Epithelial cell of proximal tubule (primary cell): ENCODE measurements at places on chromosomes 16 and 17. TPM values are rescaled to one million over a fixed set of nuclear protein-coding genes. Genes with fewer than 3 reads are reported as not detected.

Gene PSME3IP1
- total RNA-seq, result 79.4 and 105 TPM in 2 replicates

Gene NDE1
- total RNA-seq, result 45.3 and 47.7 TPM in 2 replicates

Gene PCGF2
- 6.1 and 7.6 TPM in 2 replicates for total RNA-seq

Gene MFAP4
- not detected in 2 replicates for total RNA-seq

Gene PRR35
- not detected in 2 replicates for total RNA-seq

Gene TP53TG3F
- total RNA-seq, result not detected in 2 replicates

Gene HS3ST3A1
- total RNA-seq, result 5.8 and 17.3 TPM in 2 replicates

Gene CCDC137
- total RNA-seq, result 32.7 and 33.2 TPM in 2 replicates

Gene CEP95
- 11.6 and 21.4 TPM in 2 replicates for total RNA-seq

Gene PTX4
- total RNA-seq, result not detected in 2 replicates

Gene TP53TG3C
- not detected in 2 replicates for total RNA-seq

Gene CD300E
- total RNA-seq, result not detected in 2 replicates

Gene SLC6A4
- not detected in 2 replicates for total RNA-seq

Gene SCIMP
- total RNA-seq, result not detected in 2 replicates

Gene SMIM5
- total RNA-seq, result 0.63 and 0.94 TPM in 2 replicates

Gene PLCG2
- 0.58 and 2.5 TPM in 2 replicates for total RNA-seq

Gene PRR15L
- 3.5 and 3.8 TPM in 2 replicates for total RNA-seq

Gene PPM1E
- 0.43 and 1.7 TPM in 2 replicates for total RNA-seq

Gene CHD3
- total RNA-seq, result 30.3 and 40.7 TPM in 2 replicates

Gene LRRC75A
- 0.22 and 0.23 TPM in 2 replicates for total RNA-seq

Gene WNK4
- total RNA-seq, result 2.3 and 11.3 TPM in 2 replicates

Gene SMTNL2
- 0.07 and 1.3 TPM in 2 replicates for total RNA-seq

Gene KRT9
- total RNA-seq, result not detected in 2 replicates

Gene C16orf86
- 4.7 and 5.9 TPM in 2 replicates for total RNA-seq

Gene RGS11
- 1.0 TPM in 1 of 2 replicates, not detected in the other for total RNA-seq

Gene PHOSPHO1
- total RNA-seq, result 0.22 TPM in 1 of 2 replicates, not detected in the other

Gene DECR2
- total RNA-seq, result 12.9 and 20.8 TPM in 2 replicates

Gene ASIC2
- total RNA-seq, result 0.23 and 0.51 TPM in 2 replicates

Gene OR1A1
- total RNA-seq, result not detected in 2 replicates

Gene ASGR2
- not detected in 2 replicates for total RNA-seq

Gene WDR90
- total RNA-seq, result 22.0 and 45.6 TPM in 2 replicates

Gene TMEM88
- 7.3 and 19.8 TPM in 2 replicates for total RNA-seq
